ENCODE measurements at places on chromosomes 13 and 19.

- DNase-seq = no peak
These were observed 145.6 kb downstream of the TNFRSF19 start for GRCh38 chr13:23715762-23716235.

- peak; percentile 59 for DNase-seq
These were observed 41.4 kb downstream of the LYL1 start for GRCh38 chr19:13060964-13061927.

GRCh38 chr13:51158880-51159518, 47.9 kb upstream of the C13orf42 start:
- no peak for DNase-seq

- DNase-seq = no peak
These were observed 503 bp upstream of the SLC7A9 start for GRCh38 chr19:32869966-32870573.

DNA sequence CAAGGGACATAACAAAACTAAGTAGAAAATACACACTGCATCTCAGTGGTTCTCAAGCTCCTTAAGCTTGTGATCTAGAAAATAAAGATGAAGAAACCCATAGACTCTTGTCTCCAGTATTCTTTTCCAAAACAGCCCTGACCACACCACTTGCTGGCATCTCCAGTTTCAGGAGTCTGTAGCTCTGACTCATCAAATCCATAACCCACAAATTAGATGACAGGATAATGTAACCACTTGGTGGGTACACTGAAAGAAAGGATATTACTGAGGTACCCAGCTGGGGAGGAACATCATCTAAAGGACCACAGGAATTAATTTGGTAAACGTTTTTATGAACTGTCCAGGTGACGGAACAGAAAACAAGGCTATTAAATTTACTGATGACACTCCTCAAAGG, 214.7 kb downstream of the VWA8 start:
- no peak for DNase-seq

DNA sequence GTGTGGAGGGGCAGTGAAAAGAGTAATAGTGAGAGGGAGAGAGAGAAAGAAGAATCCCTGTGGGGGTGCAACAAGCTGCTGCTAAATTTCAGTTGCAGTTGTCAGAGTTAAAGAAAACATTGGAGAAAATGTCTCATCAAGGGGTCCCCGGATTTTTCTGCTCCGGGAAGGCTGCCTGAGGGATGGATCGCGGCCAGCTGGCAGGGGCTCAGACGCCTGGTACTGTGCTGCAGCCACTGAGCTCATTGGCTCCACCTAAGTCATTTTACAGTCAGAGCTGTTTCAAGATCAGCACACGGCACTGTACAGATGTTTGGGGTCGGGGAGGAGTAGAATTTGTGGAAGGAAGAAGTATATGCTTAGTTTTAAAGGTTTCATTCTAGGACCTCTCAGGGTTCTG, 106.2 kb downstream of the SHISA2 start:
- DNase-seq = no peak

GRCh38 chr19:55486971-55487923, 989 bp upstream of the SSC5D start:
- no peak for DNase-seq

GRCh38 chr13:75635101-75635827, 866 bp upstream of the LMO7 start:
- DNase-seq = no peak

GRCh38 chr13:26964278-26965250, 204.0 kb upstream of the GPR12 start:
- no peak for DNase-seq

All from stimulated activated CD8-positive, alpha-beta memory T cell treated with anti-CD3 and anti-CD28 coated beads, Interleukin-15, amount 100 ng/mL, for 24 hours (primary cell).